Activated CD8-positive, alpha-beta T cell treated with anti-CD3 and anti-CD28 coated beads, Interleukin-2, amount 10 ng/mL, durations not matched to agents 7 days and 5 days (primary cell): ENCODE measurements at places on chromosomes 13 and 19. TPM values are rescaled to one million over a fixed set of nuclear protein-coding genes. Genes with fewer than 3 reads are reported as not detected.

DNA sequence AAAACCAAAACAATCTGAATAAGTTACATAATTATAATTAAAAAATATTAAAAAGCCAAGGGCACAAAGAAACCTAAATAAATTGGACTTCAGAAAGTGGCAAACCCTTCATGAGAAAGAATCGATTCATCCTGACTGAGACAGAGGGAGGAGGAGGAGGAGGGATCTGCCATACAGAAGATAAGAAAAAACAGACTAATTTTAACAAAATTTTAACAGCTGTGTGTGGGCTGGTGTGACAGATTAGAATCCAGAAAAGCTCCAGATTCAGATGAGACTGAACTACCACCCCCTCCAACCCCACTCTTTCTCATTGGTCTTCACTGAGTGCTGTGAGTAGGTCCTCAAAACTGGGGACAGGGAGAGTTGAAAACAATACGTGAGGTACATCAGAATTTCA, 111.5 kb upstream of the HTR2A start:
- H3K27me3 ChIP-seq: peaks cover 9% of the 10 kb centered on the region
- H3K4me3 ChIP-seq: no peak overlapping the region
- H3K27ac ChIP-seq: no peak overlapping the region
- no peaks in the 10 kb centered on the region for H3K4me1 ChIP-seq
- DNase-seq: no peak
- H3K36me3 ChIP-seq: no peaks in the 10 kb centered on the region

The DIAPH3 gene
- total RNA-seq: 26.8 TPM

The MAST1 gene
- 0.89 TPM for total RNA-seq

DNA sequence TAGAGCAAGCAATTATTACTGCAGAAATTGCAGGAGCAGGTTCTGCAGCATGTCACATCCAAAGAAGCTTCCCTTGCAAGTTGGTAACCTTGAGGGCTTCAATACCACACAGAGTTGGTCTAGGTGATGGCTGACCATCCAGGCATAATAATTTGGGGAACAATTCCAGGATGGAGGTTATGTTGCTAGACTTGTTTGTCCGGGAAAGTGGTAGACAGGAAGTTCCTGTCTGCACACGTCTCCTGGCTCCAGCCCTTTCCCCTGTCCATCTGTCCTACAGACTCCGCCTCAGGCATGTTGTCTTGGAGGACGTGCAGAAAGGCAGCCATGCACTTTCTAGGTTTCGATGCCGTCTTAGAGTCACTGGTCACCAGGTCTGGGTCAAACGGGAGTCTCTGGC, 26.0 kb downstream of the DPRX start:
- no peaks in the 10 kb centered on the region for H3K27me3 ChIP-seq
- H3K4me1 ChIP-seq: no peaks in the 10 kb centered on the region
- no peak overlapping the region for H3K4me3 ChIP-seq
- no peak overlapping the region for H3K27ac ChIP-seq

The GPR108 gene
- total RNA-seq: 85.6 TPM

The ARRDC2 gene
- total RNA-seq: 34.2 TPM

- H3K27me3 ChIP-seq: no peaks in the 10 kb centered on the region
- peak; percentile 75 for DNase-seq
- H3K36me3 ChIP-seq: peaks cover 62% of the 10 kb centered on the region
- peak overlapping the region; percentile 2 for H3K4me3 ChIP-seq
- H3K4me1 ChIP-seq: peaks cover 69% of the 10 kb centered on the region
Observed at GRCh38 chr13:45398877-45399276, 19.3 kb downstream of the SLC25A30 start.

- peaks cover 37% of the 10 kb centered on the region for H3K36me3 ChIP-seq
- H3K27ac ChIP-seq: no peak overlapping the region
- no peak overlapping the region for H3K4me3 ChIP-seq
- no peaks in the 10 kb centered on the region for H3K27me3 ChIP-seq
- no peak for DNase-seq
- H3K4me1 ChIP-seq: peaks cover 17% of the 10 kb centered on the region
Observed at GRCh38 chr19:46772170-46773017, 16.0 kb downstream of the SLC1A5 start.

- no peaks in the 10 kb centered on the region for H3K36me3 ChIP-seq
- no peak overlapping the region for H3K27ac ChIP-seq
- H3K27me3 ChIP-seq: peaks cover 7% of the 10 kb centered on the region
- no peaks in the 10 kb centered on the region for H3K4me1 ChIP-seq
- no peak for DNase-seq
Observed at GRCh38 chr13:32023096-32023495, 8.5 kb upstream of the FRY start.

- H3K4me3 ChIP-seq: peak overlapping the region; percentile 58
- peak overlapping the region; percentile 85 for H3K27ac ChIP-seq
- H3K4me1 ChIP-seq: peaks cover 54% of the 10 kb centered on the region
- peaks cover 6% of the 10 kb centered on the region for H3K36me3 ChIP-seq
Observed at GRCh38 chr19:1102407-1103131, 1.2 kb upstream of the GPX4 start.

GRCh38 chr19:16969135-16969534, 57.5 kb downstream of the CPAMD8 start:
- H3K27ac ChIP-seq: no peak overlapping the region
- H3K36me3 ChIP-seq: peaks cover 2% of the 10 kb centered on the region
- H3K27me3 ChIP-seq: peaks cover 6% of the 10 kb centered on the region
- H3K4me3 ChIP-seq: no peak overlapping the region
- no peak for DNase-seq

- H3K4me1 ChIP-seq: peaks cover 5% of the 10 kb centered on the region
- no peaks in the 10 kb centered on the region for H3K27me3 ChIP-seq
- H3K4me3 ChIP-seq: no peak overlapping the region
Observed at GRCh38 chr19:46878613-46879375, 18.0 kb downstream of the ARHGAP35 start.

The GRAMD1A gene
- 76.2 TPM for total RNA-seq

- no peak for DNase-seq
- H3K4me3 ChIP-seq: no peak overlapping the region
- H3K4me1 ChIP-seq: peaks cover 86% of the 10 kb centered on the region
- H3K36me3 ChIP-seq: peaks cover 31% of the 10 kb centered on the region
- peak overlapping the region; percentile 54 for H3K27ac ChIP-seq
Observed at GRCh38 chr19:18425515-18426415, 6.6 kb downstream of the SSBP4 start.

GRCh38 chr13:38350114-38350617, 515 bp downstream of the UFM1 start:
- H3K4me1 ChIP-seq: peaks cover 27% of the 10 kb centered on the region
- H3K36me3 ChIP-seq: peaks cover 26% of the 10 kb centered on the region
- H3K27me3 ChIP-seq: no peaks in the 10 kb centered on the region
- H3K4me3 ChIP-seq: peak overlapping the region; percentile 89

DNA sequence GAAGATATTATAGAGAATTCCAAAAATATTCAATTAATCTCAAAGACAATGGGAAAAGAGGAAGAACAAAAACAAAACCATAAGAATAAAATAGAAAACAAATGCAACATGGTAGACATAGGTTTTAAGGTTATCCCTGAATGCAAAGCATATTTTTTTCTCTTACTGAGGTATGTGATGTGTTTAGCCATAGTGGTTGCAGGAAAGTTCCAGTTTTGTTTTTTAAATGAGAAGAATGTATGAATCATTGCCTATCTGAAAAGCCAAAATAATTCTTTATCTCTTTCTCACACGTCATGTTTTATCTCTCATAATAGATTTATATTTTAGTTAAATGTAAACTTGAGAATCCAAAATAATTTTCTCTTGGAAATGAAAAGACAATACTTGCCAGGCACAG, 2591.7 kb upstream of the PCDH20 start:
- no peak overlapping the region for H3K27ac ChIP-seq
- DNase-seq: no peak
- no peaks in the 10 kb centered on the region for H3K36me3 ChIP-seq
- H3K4me3 ChIP-seq: no peak overlapping the region

The ZNF317 gene
- total RNA-seq: 37.1 TPM

The ZNF628 gene
- total RNA-seq: 10.2 TPM

The SIGLECL1 gene
- not detected for total RNA-seq

- H3K4me1 ChIP-seq: peaks cover 17% of the 10 kb centered on the region
- H3K4me3 ChIP-seq: peak overlapping the region; percentile 96
- peak overlapping the region; percentile 96 for H3K27ac ChIP-seq
Observed at GRCh38 chr19:36527873-36528193, 238 bp downstream of the ZNF260 start.

- DNase-seq: no peak
- H3K27ac ChIP-seq: no peak overlapping the region
- no peaks in the 10 kb centered on the region for H3K27me3 ChIP-seq
- no peaks in the 10 kb centered on the region for H3K36me3 ChIP-seq
Observed at GRCh38 chr13:66830940-66831716, 399.0 kb downstream of the PCDH9 start.

- H3K36me3 ChIP-seq: no peaks in the 10 kb centered on the region
- H3K27ac ChIP-seq: no peak overlapping the region
- no peaks in the 10 kb centered on the region for H3K4me1 ChIP-seq
- no peak overlapping the region for H3K4me3 ChIP-seq
- DNase-seq: no peak
Observed at GRCh38 chr13:69595181-69595580, 512.4 kb upstream of the ATXN8OS start.

DNA sequence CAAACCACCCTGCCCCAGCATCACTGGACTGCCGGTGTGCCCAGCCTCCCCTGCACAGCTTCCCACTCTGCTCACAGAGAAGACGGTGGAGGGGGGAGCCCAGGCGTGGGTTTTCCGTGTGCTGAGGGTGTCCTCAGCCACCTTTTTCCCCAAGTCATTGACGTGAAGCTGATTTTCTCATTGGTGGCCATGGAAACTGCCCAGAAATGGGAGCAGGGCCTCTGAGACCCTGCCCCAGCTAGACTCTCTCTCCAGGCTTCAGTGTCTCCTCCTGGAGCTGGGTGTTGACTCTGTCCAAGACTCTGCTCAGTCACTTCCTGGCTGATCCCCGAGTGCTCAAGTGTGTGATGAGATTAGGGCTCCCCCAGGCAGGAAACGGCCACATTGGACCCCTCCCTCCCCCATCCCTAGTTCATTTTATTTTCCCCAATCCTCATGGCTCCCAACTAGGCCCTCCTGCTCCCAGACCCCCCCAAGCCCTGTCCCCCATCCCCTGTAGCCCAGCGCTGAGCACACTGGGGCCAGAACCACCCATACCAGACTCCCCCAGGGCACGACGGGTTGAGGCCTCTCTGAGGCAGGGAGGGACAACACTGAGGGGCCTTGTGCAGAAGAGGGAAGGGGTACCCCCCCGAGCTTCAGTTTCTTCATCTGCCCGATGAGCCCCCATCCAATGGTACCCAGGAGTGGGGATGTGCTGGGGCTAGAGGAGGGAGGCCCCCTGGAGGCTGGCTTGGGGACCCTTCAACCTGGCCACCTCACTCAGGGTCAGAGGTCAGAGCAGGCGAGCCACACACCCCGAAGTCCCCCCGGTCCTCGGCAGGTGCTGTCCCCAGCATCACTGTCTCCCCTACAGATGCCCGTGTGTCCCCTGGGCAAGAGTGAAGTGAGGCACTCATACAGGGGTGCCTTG, 1.2 kb upstream of the F2RL3 start:
- peaks cover 5% of the 10 kb centered on the region for H3K36me3 ChIP-seq
- DNase-seq: no peak
- peak overlapping the region; percentile 30 for H3K27ac ChIP-seq
- H3K27me3 ChIP-seq: peaks cover 4% of the 10 kb centered on the region
- no peak overlapping the region for H3K4me3 ChIP-seq
- H3K4me1 ChIP-seq: peaks cover 50% of the 10 kb centered on the region

DNA sequence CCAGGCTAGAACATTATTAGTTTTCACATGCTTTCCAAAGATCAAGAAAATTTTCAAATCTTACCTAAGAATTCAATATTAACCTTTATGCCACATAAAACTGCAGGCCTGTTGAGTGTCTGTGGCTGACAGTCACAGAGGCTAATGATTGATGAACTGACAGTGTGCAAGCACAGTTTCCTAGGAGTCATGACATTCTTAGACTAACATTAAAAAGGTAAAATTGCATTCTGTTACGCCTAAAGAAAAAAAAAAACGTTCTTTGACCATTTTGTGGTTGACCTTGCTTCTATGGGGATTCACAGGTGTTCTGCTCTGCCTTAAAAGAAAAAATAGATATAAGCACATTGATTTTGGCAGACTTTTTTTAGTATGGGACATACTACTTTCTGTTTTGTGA, 1776.2 kb downstream of the PCDH9 start:
- H3K4me3 ChIP-seq: no peak overlapping the region
- no peak for DNase-seq
- no peaks in the 10 kb centered on the region for H3K36me3 ChIP-seq
- H3K27me3 ChIP-seq: no peaks in the 10 kb centered on the region
- H3K4me1 ChIP-seq: no peaks in the 10 kb centered on the region
- no peak overlapping the region for H3K27ac ChIP-seq
